ENCODE measurements at places on chromosomes 7 and 10.

DNA sequence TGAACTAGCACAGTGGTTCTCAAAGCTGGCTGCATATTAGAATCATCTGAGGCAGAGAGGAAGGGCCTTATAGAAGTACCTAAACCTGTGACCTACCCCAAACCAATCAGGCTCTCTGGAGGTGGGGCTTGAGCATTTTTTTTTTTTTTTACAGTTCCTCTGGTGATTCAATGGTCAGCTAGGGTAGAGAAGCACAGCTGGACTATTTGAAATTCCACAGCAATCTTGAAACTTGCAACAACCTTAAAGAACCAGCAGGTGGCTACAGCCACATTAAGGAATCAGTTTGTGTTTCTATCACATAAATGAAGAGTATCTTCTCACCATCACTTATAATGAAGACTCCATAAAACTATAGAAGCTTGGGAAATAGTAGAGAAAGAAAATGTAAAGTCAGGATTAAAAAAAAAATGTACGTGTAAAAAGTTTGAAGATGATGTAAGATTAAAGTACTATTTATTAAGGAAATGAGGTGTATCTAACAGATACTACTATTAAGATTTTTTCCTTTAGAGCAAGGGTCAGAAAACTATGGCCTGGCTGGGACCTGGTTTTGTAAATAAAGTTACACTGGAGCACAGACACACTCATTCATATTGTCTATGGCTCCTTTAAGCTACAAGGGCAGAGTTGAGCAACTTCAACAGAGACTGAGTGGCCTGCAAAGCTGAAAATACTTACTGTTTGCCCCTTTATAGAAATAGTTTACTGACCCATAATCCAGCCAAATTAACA, 3.8 kb downstream of the RTKN2 start:
- no peak for DNase-seq

DNA sequence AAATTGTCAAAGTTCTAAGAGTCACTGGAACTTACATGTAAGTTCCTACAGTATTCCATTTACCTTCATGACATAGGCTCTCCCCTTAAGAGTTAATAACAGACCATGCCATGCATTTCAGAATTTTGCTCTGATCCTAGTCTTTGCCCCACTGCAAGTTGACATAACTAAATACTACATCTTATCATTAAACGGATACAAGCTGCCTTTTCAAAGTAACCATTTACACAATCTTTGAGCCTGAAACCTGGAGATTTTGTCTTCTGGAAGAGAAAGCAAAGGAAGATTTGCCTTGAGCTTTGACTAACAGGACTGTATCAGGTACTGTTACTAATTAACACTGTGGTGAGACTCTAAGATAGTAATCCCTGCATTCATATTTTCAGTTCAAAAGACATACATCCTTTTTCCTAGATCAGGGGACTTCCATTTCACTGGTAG, 9.3 kb upstream of the AKR1D1 start:
- no peak for DNase-seq

DNA sequence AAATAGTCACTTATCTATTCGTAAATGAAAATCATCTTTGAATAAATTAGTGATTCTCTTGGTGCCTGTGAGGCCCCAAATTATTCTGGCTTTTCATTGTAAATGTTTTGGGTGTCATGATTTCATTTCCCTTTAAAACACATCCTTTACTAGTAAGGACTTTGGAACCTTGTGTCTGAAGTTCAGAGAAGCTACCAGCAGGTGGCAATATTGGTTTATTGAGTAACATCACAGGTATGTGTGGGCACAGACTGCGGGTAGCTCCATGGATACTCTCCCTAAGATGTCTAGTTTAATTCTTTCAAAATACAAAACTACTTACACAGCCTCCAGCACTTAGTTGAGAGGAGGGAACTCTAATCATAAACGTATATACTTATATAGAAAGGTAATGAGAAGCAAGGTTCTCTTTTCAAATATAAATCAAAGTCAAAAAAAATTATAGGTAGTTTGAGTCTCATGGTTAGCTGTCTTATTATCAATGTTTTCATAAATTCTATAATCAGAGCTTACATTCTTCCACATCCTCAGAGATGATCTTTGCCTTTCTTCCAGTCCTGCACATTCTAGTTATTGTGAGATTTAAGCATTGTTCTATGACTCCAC, 449.6 kb downstream of the GRM8 start:
- peak; percentile 11 for DNase-seq

- DNase-seq: no peak
Observed at GRCh38 chr7:130309986-130310385, 17.0 kb downstream of the CPA4 start.

- no peak for DNase-seq
Observed at GRCh38 chr10:19772972-19773371, 43.3 kb upstream of the PLXDC2 start.

Data from activated T-cell treated with anti-CD3 and anti-CD28 coated beads for 4 hours (primary cell).